Type B pancreatic cell (in vitro differentiated cells): ENCODE measurements at places on chromosomes 4 and X.

DNA sequence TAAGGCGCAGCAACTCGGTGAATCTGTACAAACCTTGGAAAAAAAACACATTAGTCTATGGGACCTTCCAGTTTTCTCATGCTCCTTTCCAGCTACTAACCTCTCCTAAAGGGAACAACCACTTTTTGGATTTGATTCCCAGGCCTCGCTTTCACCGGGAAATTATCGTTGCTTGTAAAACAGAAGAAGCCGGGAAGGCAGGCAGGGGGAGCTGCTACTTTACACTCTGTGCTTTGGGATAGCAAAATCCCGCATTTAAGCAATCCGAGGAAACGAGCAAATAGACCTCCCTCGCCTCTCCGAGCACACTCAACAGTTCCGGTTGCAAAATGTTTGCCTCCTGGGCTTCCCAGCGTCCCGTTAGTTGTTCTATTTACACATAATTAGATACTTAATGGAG is 1.2 kb downstream of the CD38 start:
- peak overlapping the region; percentile 82 for H3K4me3 ChIP-seq
- no peak for DNase-seq
- peaks cover 85% of the 10 kb centered on the region for H3K27me3 ChIP-seq

GRCh38 chrX:41471786-41472185 is 24.6 kb downstream of the NYX start:
- peaks cover 9% of the 10 kb centered on the region for H3K4me1 ChIP-seq
- H3K27me3 ChIP-seq: no peaks in the 10 kb centered on the region
- no peaks in the 10 kb centered on the region for H3K36me3 ChIP-seq
- no peak for DNase-seq
- no peak overlapping the region for H3K27ac ChIP-seq

- peaks cover 1% of the 10 kb centered on the region for H3K36me3 ChIP-seq
- no peak for DNase-seq
- peak overlapping the region; percentile 53 for H3K4me3 ChIP-seq
These were observed 119.7 kb downstream of the NFKB1 start for GRCh38 chr4:102620697-102621497.

DNA sequence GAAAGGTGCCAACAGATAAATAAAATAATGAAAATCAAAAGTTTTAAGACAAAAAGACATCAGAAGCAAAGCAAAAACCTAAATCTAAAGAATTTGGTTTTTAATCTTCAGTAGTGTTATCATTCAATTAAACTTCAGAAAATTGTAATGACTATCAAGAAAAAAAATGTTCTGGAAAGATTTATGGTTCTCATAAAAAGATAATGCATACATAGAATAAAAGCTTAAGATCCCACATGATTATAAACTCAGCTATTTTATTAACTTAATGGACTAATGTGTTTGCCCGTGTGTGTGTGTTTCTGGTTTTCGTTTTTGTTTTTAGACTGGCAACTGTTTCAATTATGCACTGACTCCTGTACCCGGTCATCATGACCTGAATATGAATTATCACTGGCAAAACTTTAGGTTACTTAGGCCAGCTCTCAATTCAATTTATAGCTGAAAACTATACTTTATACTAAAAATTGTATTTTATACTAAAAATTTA is 217.5 kb upstream of the DKK2 start:
- no peaks in the 10 kb centered on the region for H3K36me3 ChIP-seq
- H3K4me1 ChIP-seq: peaks cover 9% of the 10 kb centered on the region
- H3K27me3 ChIP-seq: no peaks in the 10 kb centered on the region
- no peak overlapping the region for H3K27ac ChIP-seq
- DNase-seq: no peak
- H3K4me3 ChIP-seq: no peak overlapping the region

- H3K4me1 ChIP-seq: no peaks in the 10 kb centered on the region
- DNase-seq: no peak
- H3K27ac ChIP-seq: no peak overlapping the region
- H3K27me3 ChIP-seq: no peaks in the 10 kb centered on the region
- H3K36me3 ChIP-seq: no peaks in the 10 kb centered on the region
These were observed 228.4 kb upstream of the VCX start for GRCh38 chrX:7614616-7615015.

DNA sequence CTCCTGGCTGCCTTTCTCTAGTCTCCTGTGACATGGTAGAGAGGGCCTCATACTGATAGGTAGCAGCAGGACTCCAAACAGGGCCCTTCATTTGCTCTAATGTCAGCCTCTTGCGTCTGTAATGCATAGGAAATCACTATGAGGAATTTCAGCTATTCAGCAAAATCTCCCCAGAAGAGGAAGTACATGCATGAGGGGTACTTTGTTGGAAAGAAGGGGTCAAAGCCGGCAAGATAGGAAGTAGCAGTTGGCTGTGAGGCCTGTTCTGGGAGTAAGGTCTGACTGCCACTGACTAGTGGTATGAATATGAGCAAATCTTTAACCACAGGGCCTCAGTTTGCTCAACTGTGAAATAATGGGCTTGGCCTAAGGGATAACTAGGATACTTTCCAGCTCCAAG is 283.2 kb downstream of the ARHGAP10 start:
- H3K36me3 ChIP-seq: peaks cover 7% of the 10 kb centered on the region
- no peaks in the 10 kb centered on the region for H3K27me3 ChIP-seq
- peaks cover 4% of the 10 kb centered on the region for H3K4me1 ChIP-seq
- H3K4me3 ChIP-seq: no peak overlapping the region

GRCh38 chr4:38949411-38950051 is 81.9 kb downstream of the FAM114A1 start:
- H3K4me1 ChIP-seq: peaks cover 11% of the 10 kb centered on the region
- H3K4me3 ChIP-seq: no peak overlapping the region
- DNase-seq: no peak
- H3K27ac ChIP-seq: no peak overlapping the region

DNA sequence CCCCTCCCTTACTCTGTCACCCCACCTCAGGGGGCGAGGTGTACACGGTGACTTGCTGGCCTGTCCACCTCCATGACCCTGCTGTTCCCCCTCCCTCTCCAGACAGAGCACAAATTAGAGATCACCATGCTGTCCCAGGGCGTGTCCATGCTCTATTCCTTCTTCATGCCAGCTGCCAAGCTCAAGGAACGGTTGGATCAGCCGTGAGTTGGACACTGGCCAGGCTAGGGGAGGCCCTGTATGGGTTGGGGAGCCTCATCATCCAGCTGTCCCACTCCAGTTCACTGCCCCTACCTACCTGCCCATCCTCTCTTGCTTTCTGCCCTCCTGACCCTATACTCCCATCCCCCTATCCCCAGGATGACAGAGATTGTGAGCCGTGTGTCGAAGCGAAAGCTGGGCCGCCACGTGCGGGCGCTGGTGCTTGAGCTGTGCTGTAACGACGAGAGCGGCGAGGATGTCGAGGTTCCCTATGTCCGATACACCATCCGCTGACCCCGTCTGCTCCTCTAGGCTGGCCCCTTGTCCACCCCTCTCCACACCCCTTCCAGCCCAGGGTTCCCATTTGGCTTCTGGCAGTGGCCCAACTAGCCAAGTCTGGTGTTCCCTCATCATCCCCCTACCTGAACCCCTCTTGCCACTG is 3.9 kb upstream of the CDK16 start:
- H3K27me3 ChIP-seq: no peaks in the 10 kb centered on the region
- H3K36me3 ChIP-seq: peaks cover 32% of the 10 kb centered on the region
- DNase-seq: no peak
- peak overlapping the region; percentile 12 for H3K27ac ChIP-seq
- H3K4me1 ChIP-seq: peaks cover 13% of the 10 kb centered on the region

GRCh38 chr4:184273166-184274147 is 55.8 kb upstream of the ENPP6 start:
- H3K27me3 ChIP-seq: no peaks in the 10 kb centered on the region
- H3K36me3 ChIP-seq: no peaks in the 10 kb centered on the region
- H3K4me3 ChIP-seq: no peak overlapping the region
- no peaks in the 10 kb centered on the region for H3K4me1 ChIP-seq

DNA sequence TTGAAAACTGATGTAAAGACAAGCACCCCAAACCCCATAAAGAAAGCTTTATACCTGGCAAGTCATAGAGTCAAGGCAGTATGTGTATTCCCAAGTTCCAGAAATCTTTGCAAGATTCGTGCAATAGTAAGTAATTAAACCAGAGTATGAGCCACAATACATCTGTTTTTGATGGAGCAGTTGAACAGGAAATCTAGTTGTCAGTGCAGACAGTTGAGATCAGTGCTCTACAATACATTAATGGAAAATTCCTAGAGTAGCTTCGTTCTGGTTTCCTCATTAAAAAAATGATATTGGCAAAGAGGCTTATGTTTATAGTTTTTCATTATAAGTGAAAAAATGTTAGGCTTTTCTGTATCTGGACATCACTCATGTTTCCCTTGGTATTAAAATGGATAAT is 575.3 kb downstream of the TRIML1 start:
- no peak overlapping the region for H3K4me3 ChIP-seq
- H3K36me3 ChIP-seq: no peaks in the 10 kb centered on the region
- H3K27me3 ChIP-seq: no peaks in the 10 kb centered on the region
- DNase-seq: no peak

DNA sequence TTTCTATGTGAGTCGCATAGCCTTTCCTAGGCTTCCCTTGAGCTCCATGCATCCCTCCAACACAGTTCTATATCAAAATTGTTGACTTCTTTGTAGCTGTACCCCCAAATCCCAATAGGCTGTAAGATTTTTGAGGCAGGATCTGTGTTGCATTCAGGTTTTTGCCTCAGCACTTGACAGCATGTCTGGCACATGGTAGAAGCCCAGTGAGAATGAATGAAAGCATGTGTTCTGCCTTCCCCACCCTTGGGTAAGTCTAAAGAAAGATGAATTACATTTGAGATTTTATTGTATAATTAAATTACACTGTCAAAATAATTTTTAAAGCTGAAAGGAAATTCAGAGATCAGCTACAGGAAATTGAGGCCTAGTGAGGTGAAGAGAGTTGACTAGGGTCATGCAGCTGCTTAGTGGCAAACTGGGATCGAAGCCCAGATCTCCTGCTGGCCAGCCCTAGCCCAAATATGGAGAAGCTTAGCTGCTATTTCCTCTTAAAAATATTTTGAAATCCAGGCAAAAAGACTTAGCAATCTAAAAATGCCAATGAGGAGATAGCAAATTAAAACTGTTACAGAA is 122.5 kb downstream of the SPATA18 start:
- H3K27me3 ChIP-seq: no peaks in the 10 kb centered on the region
- no peaks in the 10 kb centered on the region for H3K36me3 ChIP-seq
- no peak for DNase-seq
- no peak overlapping the region for H3K27ac ChIP-seq
- no peaks in the 10 kb centered on the region for H3K4me1 ChIP-seq

DNA sequence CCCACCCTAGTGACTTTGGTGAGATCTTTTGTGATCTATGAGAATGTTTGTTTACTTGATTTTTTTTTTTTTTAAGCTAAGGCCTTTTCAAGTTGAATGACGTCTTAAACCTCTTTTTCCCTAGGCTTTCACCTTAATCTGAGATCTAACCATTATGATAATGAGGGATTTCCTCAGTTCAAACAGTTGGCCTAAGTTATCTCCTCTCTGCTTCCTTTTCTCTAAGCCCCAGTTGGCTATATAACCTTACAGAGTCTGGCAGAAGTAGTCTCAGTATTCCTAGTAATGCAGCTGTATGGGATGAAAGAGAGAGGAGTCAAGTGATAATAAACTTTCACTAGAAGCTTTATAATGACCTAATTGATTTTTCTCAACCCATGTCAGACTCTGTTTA is 99.0 kb downstream of the STIM2 start:
- DNase-seq: no peak
- H3K36me3 ChIP-seq: peaks cover 6% of the 10 kb centered on the region
- H3K4me3 ChIP-seq: no peak overlapping the region
- H3K27ac ChIP-seq: no peak overlapping the region

- no peak overlapping the region for H3K27ac ChIP-seq
- peaks cover 11% of the 10 kb centered on the region for H3K4me1 ChIP-seq
- H3K27me3 ChIP-seq: no peaks in the 10 kb centered on the region
- H3K4me3 ChIP-seq: no peak overlapping the region
These were observed 109.4 kb downstream of the GPM6A start for GRCh38 chr4:175702703-175703102.

GRCh38 chr4:120085705-120086104 is 19.1 kb upstream of the MAD2L1 start:
- H3K27ac ChIP-seq: no peak overlapping the region
- peaks cover 9% of the 10 kb centered on the region for H3K4me1 ChIP-seq
- H3K36me3 ChIP-seq: no peaks in the 10 kb centered on the region
- no peak overlapping the region for H3K4me3 ChIP-seq

GRCh38 chr4:82362565-82362964 is 11.2 kb downstream of the HNRNPD start:
- no peak for DNase-seq
- no peak overlapping the region for H3K27ac ChIP-seq
- H3K36me3 ChIP-seq: peaks cover 20% of the 10 kb centered on the region
- no peaks in the 10 kb centered on the region for H3K27me3 ChIP-seq
- peaks cover 43% of the 10 kb centered on the region for H3K4me1 ChIP-seq
- no peak overlapping the region for H3K4me3 ChIP-seq

- H3K27ac ChIP-seq: no peak overlapping the region
- H3K4me1 ChIP-seq: peaks cover 4% of the 10 kb centered on the region
- H3K4me3 ChIP-seq: no peak overlapping the region
These were observed 29.0 kb downstream of the LRPAP1 start for GRCh38 chr4:3502941-3503936.

- H3K4me3 ChIP-seq: no peak overlapping the region
- no peaks in the 10 kb centered on the region for H3K4me1 ChIP-seq
- no peaks in the 10 kb centered on the region for H3K27me3 ChIP-seq
These were observed 57.9 kb upstream of the IL15 start for GRCh38 chr4:141578451-141578850.

DNA sequence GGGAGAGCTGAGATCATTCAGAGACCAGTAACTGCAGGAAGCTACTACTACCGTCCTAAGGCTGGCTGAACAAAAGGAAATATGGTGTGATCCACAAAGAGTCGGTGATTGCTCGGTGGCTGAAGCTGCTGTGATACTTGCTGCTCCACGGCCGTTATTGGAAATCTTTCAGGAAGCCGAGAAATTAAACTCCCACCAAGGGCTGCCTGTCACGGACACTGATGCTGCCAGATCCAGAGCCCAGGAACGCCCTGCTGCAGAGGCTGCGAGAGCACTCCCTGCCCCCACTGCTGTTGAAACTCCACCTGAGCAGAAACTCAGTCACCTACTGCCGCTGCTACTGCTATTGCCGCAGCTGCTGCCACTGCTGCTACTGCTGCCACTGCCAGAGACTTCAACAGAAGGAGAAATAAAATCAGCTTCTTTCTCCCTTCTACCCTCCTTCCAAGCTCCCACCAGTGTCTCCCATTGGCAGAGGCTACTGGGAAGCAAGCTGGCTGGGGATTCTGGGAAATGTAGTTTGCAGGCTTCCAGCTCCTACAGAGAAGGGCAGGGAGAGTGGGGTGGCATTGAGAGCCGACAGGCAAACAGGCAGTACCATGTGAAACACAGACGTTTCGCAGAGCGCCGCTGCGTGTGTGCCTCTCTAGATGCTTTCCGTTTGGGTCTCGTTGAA is 126.0 kb upstream of the ENPP6 start:
- H3K4me1 ChIP-seq: peaks cover 37% of the 10 kb centered on the region
- H3K27me3 ChIP-seq: no peaks in the 10 kb centered on the region
- H3K36me3 ChIP-seq: no peaks in the 10 kb centered on the region
- H3K27ac ChIP-seq: peak overlapping the region; percentile 92
- peak overlapping the region; percentile 95 for H3K4me3 ChIP-seq

- no peaks in the 10 kb centered on the region for H3K36me3 ChIP-seq
- no peak for DNase-seq
- H3K4me1 ChIP-seq: peaks cover 9% of the 10 kb centered on the region
These were observed 21.4 kb downstream of the MAGEB17 start for GRCh38 chrX:16188687-16189086.
